ENCODE measurements at places on chromosomes 7 and 10.

GRCh38 chr7:139041378-139042085 is 5.7 kb upstream of the ZC3HAV1L start:
- no peak for DNase-seq

- DNase-seq: no peak
Observed at GRCh38 chr10:122122493-122122892, 133.5 kb downstream of the TACC2 start.

GRCh38 chr7:116670409-116671015 is 1.5 kb upstream of the MET start:
- peak; percentile 62 for DNase-seq

- DNase-seq: no peak
Observed at GRCh38 chr7:114942446-114943175, 20.7 kb downstream of the MDFIC start.

DNA sequence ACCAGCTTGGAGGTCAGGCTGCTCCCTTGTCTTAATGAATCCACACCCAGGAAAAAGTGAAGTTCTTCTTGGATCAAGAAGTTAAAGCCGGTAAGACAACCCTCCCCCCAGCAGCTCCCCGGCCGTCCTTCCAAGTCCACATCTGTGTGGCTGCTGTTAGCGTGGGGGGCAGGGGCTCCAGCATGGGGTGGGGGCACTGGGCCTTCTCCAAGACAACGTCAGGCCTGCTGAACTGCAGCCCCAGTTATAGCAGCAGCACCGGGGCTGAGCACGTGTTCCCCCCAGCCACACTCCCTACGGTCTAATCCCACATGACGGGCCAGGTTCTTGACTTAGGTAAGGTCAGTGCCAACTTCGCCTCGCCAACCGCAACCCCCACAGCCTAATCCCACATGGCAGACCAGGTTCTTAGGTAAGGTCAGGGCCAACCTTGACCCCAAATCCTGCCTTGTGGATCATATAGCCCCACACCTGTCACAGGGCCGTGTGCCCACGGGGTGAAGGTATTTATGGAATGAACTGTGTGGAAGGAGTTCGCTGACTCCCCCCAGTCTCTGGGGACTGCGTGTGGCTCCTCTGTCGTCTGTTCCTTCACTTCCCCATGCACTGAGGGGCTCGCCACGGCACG is 30.4 kb upstream of the EN2 start:
- no peak for DNase-seq

GRCh38 chr7:112889834-112890438 is 99.7 kb upstream of the TMEM168 start:
- DNase-seq: no peak

GRCh38 chr10:60236869-60237524 is 152.7 kb downstream of the ANK3 start:
- DNase-seq: no peak

DNA sequence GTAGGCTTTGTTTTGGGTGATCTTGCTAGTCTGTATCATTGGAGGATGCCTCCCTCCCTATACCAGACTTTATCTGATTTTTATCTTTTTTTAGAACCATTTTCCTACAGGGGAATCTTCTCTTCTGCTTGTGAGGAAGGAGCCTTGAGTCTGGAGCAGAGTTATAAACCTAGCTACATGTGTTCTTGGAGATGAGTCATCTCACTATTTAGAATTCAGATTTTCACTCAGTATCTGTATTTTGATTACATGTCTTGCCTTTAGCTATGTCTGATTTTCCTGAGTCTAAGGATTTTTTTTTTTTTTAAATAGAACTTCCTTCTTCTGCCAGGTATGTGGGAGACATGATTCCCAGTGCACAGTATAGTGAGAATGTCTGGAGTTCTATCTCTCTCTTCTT is 211.6 kb upstream of the MBL2 start:
- DNase-seq: no peak

DNA sequence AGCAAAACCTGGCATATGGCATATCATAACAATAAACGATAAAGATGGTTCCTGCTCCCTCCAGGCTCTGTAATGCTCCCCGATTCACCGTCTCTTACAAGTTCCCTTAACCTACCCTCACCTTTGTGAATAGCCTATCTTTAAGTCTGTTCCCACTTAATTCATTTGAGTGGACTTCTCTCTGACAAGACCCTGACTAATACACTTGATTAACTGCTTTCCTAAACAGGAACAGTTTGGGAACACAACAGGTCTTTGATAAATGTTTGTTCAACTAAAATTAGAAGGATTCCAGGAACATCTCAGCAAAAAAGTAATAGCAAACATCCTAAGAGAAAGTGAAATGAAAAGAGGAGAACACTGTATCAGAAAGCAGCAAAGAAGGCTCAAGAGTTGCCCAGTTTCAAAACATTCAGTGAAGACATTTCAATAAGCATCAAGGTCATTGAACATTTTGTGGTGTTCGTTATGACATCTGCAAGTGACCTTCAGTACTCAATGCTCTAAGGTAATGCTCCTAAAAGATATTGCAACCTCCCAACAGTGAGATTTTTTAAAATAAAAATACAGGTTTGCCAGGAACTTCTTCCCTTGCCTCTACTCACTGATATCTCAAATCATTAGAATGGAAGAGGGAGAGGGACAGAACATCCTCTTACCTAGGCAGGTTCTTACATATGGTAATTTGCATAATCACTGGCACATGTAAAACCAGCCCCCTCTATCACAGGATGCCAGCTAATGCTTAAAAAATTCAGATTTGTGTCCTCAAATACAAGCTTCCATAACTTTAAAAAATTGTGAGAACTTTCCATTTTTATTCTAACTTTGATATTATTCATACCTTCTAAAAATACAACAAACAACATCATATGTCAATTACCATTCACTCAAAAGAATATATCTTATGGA is 11.4 kb upstream of the ARHGAP12 start:
- DNase-seq: no peak

DNA sequence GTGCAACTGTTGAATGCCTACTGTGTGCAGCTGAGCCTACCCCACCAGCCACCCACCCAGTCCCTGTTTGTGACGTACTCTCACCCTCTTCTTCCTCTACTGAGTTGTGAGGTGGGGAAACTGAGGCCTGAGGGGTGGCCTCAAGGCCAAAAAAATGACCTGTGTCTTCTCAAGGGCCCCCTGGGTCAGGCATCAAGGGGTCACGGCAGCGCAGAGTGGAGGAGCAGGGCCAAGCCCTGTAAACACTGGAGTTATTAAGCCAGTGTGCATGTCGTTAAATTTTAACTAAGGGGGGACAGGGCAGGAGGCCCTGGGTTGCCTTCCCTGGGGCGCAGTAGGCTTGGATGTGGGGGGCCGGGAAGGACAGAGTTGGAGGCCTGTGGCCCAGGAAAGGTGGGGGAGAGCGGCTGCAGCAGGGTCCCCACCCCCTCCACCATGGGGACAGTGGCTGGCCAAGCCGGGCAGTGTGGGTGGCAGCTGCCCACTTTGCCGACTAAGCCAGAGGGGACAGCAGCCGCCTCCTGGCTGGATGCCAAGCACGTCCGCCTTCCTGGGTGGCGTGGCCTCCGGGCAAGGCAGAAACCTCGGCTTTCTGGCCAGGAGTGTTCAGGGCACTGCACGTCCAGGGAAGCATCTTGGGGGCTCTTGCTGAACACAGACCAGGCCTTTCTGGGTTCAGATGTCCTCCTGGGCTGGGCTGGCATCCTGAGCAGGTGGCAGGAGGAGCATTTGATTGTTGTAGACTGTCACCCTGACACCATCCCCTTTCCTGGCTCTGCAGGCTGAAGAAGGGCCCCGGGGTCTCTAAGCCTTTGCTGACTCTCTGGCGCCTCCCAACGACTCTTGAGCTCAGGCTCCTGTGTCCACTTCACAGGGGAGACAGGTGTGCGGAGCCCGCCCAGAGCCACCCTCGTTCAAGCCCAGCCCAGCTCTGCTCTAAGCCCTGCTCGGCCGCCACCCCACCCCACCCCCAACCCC is 1.9 kb downstream of the SLC29A4 start:
- DNase-seq: peak; percentile 65

- DNase-seq: no peak
Observed at GRCh38 chr10:118610577-118610976, 15.1 kb upstream of the PRLHR start.

DNA sequence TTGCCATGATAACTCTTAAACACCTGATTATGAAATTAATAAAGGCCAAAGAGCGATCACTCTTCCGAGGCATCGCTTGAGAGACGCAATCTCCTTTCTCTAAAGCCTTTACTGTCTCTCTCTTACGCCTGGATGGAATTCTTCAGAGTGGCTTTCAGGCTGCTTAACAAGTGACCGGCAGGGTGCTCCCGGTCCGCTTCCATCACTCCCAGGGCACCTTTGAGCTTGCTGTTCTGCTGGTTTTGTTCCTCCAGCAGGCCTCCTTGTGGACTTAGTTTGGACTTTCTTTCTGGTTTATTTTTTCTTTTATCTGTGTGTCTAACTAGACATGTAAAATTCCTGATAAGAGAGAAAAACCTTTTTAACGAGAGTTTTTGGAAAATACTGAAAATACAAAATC is 60.9 kb downstream of the MRPL32 start:
- DNase-seq: no peak

GRCh38 chr7:105637755-105638154 is 56.5 kb upstream of the EFCAB10 start:
- no peak for DNase-seq

- no peak for DNase-seq
Observed at GRCh38 chr10:11208243-11208642, 190.6 kb downstream of the CELF2 start.

DNA sequence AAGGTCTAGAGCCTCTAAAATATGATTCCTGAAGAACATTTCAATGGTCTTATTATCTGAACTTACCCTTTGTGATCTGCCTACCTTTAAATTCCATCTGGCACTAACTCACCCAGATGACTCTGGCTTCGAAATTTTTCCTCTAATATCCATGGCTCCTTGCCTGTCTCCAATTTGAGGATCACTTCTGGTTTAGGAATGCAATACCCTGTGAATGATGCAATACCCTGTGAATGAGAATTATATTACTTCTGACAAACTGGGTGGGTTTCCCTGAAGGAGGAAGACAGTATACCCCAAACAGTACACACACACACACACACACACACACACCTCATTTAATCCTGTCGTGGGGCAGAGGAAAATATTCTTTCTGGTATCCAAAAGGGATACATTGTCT is 115.3 kb downstream of the ZNF33B start:
- DNase-seq: no peak

GRCh38 chr10:19638896-19639233 is 177.4 kb upstream of the PLXDC2 start:
- DNase-seq: no peak

DNA sequence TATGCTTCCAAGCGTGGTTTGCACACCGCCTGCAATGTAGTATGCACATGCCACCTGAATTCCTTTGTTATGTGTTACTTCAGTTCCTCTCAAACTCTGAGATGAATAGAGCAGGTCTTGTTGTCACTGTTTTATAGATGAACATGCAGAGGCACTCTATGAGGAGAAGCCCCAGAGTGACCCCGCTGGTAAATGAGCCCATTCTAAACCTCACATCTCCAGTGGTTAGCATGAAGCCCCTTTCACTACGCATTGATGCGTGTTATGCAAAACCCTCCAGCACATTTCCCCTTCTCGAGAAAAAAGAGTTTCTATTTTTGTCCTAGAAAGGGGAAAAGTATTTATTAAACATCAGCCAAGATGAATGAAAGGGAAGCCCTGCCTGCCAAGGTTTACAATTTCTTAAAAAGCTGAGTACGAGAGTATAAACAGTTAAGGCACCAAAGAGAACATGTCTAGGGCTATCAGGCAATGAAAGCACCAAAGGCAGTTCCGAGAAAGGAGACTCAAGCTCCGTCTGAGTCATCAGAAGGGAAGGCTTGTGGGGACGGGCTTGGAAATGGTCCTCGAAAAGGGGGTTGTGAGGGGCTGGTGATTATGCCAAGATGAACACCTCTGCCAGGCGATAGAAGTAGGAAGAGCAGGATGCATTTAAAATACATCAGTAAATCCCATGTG is 58.7 kb upstream of the PFKP start:
- no peak for DNase-seq

DNA sequence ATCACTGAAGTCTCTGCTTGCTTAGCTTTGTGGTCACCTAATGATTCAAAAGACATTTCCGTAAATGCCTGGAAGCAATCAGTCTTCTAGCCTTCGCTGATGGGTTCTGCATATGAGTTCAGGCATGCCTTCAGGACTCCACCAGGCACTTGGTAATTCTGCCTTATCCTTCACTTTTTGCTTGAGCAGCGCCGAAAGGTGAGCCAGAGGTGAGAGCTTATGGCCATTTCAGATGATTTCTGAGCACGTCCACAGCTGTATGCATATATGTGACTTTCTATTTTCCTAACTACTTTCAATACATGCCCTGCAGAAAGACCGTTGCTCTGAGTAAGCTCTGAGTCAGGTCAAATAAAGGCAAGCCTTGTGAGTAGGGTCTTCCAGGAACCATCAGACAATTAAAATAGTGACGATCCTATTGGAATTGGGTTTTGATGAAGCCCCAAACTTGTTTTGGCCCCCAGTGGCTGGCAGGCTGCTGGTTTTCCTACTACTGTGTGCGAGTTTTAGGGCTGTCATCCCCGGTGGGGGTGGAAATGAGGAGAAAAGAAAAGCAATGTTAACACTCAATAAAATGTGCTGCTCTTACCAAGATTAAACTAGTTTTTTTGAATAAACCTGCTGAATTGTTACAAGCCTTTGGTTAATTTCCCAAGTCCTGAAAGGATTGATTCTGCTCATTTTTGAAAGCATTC is 154.4 kb upstream of the AKR1E2 start:
- DNase-seq: no peak

DNA sequence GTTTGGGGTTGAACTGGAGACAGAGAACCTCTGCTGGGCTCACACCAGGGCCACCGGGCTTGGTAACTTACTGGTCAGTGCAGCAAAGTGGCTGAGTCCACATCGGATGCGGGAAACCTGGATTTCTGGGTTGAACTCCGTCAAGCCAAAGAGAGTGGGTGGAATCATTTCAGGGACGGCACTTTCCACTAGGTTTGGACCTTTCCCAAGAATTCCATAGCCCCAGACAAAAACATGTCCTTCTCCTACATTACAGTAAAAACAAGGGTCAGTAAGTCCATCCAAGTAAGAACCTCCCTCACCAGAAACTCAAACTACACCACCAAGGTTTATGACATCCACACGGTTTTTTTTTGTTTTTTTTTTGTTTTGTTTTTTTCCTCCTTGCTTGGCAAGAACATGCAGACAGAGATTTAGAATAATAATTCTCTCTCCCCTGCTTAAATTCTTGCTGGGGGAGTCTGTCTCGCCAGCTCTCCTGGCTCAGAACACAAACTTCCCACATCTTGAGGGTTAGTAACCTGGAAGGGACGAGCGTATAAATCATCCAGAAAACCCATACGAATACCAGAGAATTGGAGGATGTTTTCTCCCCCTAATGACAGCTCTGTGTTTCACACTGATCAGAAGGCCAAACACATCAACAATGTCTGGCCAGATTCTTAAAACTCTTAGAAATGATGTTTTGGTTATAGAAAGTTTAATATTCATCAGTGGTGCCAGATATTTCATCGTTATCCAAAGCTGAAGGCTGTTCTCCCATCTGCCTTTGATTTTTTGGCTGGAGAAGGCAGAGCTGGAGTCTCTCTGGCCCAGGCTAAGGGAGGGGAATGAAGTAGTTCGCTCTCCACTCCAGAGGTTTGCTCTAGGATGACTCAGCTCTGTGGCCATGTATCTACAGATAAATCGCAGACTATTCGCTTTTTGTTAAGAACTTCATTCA is 17.5 kb downstream of the RCC1L start:
- DNase-seq: no peak
